ENCODE measurements at places on chromosomes 4 and X.

GRCh38 chr4:73019462-73020047 is 50.0 kb downstream of the COX18 start:
- peak; percentile 17 for DNase-seq

DNA sequence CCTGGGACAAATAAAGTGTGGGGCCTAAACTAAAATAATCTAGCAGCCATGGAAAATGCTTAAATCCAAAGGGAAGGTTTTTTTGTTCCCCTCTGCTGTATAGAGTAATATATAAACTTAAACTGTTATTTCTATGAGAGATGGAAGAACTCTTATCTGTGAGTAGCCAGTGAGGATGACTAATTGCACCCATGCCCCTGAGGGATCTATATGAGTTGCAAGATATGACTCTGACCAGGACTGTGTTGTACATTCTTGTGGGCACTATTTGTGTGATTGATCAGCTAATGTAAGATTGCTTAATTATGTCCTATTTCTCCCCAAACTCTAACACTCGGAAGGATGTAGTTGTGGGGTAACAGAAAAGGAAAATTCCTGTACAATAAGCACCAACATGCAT is 35.2 kb upstream of the AMBN start:
- no peak for DNase-seq

DNA sequence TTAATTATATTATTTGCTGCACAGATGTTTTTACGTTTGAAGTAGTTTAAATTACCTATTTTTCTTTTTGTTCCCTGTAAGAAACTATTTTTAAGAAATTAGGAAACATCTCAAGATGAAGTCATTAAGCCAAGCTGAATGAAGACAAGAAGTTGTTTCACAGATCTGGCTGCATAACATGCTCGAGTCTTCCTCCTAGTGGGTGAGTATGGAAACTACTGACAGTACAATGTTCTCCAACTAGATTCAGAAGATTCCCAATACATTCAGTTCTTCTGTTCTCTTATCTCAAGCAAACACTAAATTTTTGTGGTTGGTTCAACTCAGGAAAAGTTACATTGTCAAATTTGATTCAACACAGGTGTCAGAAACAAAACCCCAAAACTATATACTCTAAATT is 256.8 kb upstream of the VCX start:
- no peak for DNase-seq

DNA sequence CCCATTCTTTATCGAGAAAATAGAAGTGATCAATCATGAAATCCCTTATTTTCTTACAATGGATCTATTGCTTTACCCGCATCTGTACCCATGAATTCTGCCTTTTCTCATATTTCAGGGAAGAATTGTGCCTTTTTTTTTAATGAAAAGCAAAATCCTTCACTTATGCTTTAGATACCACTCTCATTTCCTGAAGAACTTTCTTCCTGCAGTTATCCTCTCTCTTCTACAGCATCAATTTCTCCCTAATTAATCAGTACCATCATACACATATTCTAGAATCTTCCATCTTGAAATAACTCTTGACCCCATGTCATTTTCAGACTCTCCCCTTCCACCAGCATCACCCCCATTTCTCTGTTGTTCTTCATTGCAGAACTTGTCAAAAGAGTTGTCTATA is 26.6 kb downstream of the ARL9 start:
- no peak for DNase-seq

DNA sequence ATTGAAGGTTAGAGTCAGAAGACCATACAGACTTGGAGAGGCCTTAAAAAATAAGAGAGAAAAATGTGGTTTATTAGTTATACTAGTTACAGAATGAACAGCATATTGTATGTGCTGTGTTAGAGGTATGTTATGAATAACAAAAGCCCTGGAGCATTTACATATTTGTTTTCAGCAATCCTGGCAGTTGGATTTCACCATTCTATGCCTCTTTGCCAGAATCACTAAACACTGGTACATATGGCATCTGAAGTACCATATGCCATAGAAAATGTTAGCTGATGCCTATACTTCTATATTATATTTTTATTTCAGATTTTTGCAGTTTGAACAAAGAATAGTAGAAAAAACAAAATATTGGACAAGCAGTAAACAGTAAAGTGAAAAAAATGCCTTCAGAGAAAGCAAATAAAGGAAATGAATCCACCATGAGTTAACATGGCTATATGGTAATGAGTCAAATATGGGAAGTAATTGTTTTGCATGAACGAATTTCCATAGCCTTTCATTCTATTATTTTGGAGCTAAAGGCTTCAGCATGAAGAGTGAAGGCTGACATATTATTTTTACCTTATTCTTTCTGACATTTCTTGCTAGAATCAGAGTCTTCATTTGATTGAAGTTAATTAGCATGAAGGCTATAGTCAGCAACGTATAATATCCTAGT is 41.9 kb upstream of the PRDM8 start:
- no peak for DNase-seq

DNA sequence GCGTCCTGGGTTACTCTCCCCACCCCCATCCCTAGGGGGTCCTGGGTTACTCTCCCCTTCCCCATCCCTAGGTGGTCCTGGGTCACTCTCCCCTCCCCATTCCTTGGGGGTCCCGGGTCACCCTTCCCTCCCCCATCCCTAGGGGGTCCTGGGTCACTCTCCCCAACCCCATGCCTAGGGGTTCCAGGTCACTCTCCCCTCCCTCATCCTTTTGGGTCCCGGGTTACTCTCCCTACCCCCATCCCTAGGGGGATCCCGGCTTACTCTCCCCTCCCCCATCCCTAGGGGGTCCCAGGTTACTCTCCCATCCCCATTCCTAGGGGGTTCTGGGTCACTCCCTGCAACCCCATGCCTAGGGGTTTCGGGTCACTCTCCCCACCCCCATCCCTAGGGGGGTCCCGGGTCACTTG is 1.5 kb downstream of the ASMTL start:
- no peak for DNase-seq

DNA sequence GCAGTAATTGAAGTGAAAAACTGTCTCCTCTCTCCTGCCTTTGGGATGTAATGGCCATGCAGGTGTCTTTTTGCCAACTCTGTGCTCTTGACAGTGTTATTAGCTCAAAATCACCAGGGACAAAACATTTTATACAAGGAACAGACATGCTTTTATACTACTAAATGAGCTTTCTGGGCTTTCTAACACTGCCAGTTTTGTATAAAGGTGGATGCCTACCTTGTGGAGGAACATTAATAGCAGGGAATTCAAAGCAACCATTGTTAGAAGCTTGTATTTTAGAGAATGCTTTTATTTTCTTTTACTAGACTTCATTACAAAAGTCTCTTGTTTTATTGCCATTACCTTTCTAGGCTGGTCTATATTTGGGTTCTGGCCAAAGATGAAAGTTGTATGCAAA is 54.7 kb upstream of the ARSJ start:
- no peak for DNase-seq

DNA sequence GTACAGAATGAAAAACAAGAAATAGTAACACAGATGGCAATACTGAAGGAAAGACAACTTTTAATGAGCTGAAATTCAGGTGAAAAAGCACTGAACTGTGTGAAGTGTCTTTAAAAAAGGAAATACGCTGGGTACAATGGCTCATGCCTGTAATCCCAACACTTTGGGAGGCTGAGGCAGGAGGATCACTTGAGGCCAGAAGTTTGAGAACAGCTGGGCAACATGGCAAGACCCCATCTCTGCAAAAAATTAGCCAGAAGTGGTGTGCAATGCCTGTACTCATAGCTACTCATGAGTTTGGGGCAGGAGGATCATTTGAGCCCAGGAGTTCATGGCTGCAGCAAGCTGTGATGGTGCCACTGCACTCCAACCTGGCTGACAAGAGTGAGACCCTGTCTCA is 59.8 kb upstream of the COX18 start:
- DNase-seq = no peak

- DNase-seq = no peak
Measured at GRCh38 chr4:26220696-26221095, 100.1 kb upstream of the RBPJ start.

- DNase-seq = no peak
Measured at GRCh38 chrX:22121161-22121560, 89.0 kb downstream of the PHEX start.

- DNase-seq = no peak
Measured at GRCh38 chr4:14887842-14888433, 114.3 kb upstream of the CPEB2 start.

GRCh38 chrX:77786365-77786680 is 307 bp upstream of the ATRX start:
- no peak for DNase-seq

DNA sequence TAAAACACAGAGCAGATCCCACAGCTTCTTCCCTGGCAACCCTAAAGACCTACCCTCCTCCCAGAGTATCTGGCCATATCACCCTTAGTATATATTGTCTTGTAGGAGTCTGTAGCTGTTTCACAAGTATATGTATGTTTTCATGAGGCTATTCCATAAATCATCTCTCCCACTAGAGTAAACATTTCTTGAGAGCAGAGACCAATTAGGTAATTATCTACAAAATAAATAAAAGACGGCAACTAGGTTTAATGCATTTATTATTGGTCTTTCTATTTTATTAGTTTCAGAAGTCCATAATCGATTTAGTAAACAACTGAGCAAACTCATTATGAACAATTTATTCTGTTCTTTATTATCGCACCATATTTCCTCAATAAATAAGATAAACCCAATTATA is 7.0 kb downstream of the ACOT9 start:
- DNase-seq = no peak

- DNase-seq = no peak
Measured at GRCh38 chr4:108881190-108881589, 118.3 kb upstream of the ETNPPL start.
